Right kidney (tissue), 9 donors: ENCODE measurements at places on chromosomes 6 and 20.

DNA sequence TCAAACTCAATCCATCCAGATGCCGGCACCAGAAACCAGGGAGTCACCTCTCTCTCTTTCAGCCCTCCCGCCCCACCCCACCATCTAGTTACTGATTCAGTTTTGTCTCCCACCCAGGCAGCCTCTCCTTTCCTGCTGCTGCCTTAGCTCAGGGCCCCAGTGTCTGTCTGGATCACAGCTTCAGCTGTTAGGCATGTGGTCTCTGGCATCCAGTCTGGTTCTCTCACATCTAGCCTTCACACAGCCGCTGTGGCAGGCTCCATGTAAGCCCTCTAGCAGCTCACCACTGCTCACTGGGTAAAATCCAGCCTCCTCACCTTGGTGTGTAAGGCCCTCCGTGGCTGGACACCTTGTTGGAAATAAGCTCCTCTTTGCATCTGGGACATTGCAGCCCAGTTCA, 21.3 kb downstream of the AARS2 start:
- DNase-seq, result no peak

GRCh38 chr20:38961530-38962043, 557 bp upstream of the DHX35 start:
- DNase-seq, result no peak

DNA sequence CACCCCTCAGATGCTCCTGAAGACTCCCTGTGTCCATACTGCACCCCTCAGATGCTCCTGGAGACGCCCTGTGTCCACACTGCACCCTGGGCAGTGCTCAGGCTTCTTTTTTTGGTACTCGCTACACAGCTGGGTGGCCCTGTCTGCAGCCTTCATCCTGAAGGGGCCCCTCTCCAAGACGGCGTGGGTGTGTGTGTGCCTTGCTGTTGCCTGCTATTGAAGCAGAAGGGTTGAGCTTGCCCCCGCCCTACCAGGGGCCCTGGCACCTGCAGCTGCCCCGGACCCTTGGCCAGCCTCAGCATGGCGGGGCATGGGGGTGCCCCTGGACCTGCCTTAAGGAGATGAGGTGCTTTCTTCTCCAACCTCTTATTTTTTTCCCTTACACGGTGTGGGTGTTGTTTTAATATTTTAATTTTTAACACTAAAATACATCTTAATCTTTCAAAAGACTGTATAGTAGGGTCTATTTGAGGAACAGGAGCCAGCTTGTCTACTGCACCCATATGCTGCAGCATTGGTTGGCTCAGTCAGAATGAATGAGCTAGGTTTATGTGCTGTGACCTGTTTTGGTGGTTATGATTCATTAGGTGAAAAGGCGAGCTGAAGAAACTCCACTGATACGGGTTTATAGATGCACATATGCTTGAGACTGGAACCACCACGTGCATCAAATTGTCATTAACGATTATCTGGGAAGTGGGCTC, 135.9 kb downstream of the AGPAT4 start:
- no peak for DNase-seq

DNA sequence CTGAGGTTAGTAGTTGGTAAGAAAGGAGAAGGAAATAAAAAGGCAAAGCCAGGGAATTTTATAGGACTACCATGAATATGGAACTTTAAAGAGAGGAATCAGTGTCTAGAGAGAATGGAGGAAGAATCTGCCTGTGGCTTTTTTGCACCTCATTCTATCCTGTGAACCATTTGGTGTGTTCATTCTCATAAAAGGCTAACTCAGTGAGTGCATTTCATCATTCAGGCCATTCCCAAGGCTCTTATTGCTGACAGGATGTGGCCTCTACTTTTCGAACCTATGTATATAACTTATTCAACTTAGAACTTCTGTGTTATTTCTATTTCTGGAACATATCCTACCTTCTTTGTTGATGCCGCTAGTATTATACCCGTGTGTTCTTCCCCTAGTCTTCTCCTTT, 27.1 kb downstream of the HSF2 start:
- no peak for DNase-seq

DNA sequence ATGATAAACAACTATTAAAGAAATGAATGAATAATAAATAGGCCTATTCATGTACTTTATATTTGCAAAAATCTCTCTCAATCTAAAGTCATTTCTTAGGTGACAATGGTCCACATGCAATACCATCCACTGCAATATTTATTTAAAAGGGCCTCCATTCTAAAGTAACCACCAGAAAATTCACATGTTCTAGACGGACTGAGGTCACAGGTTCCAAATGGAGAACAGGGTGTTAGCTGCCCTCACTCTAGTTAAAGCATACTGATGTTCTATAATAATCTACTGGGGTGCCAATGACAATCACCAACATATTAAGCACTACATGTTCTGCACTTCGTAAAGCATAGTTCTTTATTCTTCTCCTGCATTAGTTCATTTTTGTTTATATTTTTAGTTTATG, 1.2 kb downstream of the HBS1L start:
- no peak for DNase-seq

DNA sequence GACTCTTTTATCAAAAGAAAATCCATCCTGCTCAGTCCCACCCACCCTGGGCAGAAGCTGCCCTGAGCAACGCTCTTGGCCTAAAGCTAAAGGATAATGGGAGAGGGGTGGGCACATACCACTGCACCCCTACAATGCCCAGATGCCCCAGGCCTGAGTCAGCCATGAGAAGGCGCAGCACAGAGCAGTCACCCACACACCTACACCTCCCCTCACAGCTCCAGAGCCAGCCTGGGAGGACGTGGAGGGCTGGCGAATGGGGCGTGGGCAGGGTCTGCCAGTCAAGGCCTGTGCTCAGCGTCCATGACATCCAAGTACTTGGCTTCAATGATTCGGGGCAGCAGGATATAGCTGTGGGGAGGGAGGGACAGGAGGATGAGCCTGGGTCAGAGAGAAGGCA, 11.5 kb downstream of the SLC4A11 start:
- DNase-seq, result no peak
